Muscle of leg (tissue), 16 donors: ENCODE measurements at places on chromosomes 12 and 14. TPM values are rescaled to one million over a fixed set of nuclear protein-coding genes. Genes with fewer than 3 reads are reported as not detected.

Gene DPPA3
- total RNA-seq, result not detected

Gene RNF212B
- not detected for total RNA-seq

Gene SLC35F4
- total RNA-seq, result 0.22 TPM

Gene CIROP
- total RNA-seq, result not detected

Gene MED6
- 35.9 TPM for total RNA-seq

Gene CMKLR1
- total RNA-seq, result 3.0 TPM

Gene TC2N
- total RNA-seq, result 7.6 TPM

Gene CFAP73
- not detected for total RNA-seq

Gene KRT2
- not detected for total RNA-seq
